Stimulated activated CD8-positive, alpha-beta memory T cell treated with anti-CD3 and anti-CD28 coated beads, Interleukin-4, amount 100 ng/mL, for 48 hours (primary cell): ENCODE measurements at places on chromosomes 1 and 21.
A peak's percentile ranks its signal among the peaks of the same experiment; 100 is the strongest.

DNA sequence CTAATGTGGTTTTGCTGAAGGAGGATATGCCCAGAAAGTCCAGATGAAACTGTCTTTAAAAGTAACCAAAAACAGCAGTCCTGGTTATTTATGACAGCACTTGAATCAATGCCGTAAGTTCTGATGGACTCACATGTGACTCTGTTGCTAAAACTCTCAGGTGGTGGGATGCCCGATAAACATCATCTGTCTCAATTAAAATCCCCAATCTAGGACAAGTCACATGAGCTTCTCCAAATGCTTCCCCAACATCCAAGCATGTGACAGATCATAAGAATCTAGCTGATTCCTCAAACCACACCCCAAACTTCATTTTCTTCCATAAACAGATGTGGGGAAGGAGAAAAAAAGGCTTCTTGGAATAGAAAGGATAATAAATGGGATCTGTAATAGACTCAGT, 786 bp upstream of the CTSK start:
- no peak for DNase-seq

DNA sequence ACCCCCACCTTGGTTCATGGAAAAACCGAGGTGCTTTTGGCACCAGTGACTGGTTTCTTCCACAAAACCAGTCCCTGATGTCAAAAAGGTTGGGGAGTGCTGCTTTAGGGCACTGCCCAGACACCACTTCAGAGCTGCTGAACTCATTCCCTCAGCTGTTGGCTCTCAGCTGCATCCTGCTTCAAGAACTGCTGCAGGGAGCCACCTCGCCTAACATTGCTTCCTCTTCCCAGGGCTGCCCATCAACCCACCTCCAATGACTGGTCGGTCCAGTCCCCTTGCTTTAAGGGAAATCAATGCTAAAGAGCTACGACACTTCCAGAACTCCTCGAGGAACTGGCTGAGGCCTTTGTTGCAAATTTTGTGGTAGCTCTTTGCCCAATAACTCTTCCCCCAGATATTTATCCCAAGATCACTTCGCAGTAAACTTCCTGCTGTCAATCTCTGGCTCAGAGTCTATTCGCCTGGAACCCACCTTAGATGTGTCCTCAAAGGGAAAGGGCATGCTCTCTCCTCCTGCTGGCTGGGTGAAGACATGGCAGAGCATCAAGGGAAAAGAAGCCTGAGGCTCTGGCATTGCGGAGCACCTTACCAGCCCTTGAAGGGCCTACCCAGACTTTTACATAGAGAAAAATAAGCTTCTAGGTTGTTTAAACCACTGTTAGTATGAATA, 29.0 kb downstream of the C1orf52 start:
- no peak for DNase-seq

GRCh38 chr1:240091614-240092300, at the start of gene FMN2:
Gene FMN2, plus strand, starts transcription at chr1:240091883. Its CDS starts 227 bp downstream, at chr1:240092110.
- peak; percentile 26 for DNase-seq

DNA sequence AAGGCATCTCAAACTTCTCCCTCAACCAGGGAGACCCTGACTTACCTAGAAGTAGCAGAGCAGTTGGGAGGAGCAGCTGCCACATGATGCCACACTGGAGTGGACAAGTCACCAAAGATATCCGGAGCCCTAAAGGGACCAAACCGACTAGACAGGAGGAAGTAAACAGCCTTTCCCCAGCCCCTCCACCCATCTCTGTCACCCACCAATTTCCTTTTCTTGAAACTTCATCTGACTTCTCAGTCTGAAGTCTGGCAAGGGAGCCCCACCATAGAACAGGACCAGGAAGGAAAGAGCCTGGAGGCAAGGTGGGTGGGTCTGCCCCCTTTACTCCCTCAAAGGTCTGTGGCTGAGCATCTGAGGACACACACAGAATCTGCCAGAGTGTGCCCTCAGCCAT, at the start of gene FCGR3A:
FCGR3A (minus strand) TSS at position 167 of the 400 bp plus-strand sequence; CDS start at position 85, 82 bp downstream.
- DNase-seq, result no peak

DNA sequence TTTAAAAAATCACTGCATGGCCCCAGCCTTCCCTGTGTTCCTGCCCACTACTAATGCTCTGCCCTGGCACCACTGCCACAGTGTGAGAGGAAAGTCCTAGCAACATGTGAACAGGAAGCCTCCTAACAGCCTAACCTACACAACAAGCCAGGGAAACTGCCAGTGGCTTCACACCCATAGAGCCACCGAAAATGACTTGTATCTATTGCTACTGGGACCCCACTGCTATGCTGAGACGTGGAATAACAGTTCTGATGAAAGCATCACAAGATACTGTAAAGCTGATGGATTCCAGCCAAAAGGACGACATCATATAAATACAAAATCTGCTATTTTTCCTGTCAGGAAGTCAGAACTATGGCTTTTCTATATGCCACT, 74.9 kb downstream of the JAK1 start:
- DNase-seq, result no peak

GRCh38 chr1:107004421-107004820, 52.1 kb upstream of the PRMT6 start:
- no peak for DNase-seq

GRCh38 chr1:25534410-25534788, 9.0 kb upstream of the LDLRAP1 start:
- DNase-seq, result no peak

DNA sequence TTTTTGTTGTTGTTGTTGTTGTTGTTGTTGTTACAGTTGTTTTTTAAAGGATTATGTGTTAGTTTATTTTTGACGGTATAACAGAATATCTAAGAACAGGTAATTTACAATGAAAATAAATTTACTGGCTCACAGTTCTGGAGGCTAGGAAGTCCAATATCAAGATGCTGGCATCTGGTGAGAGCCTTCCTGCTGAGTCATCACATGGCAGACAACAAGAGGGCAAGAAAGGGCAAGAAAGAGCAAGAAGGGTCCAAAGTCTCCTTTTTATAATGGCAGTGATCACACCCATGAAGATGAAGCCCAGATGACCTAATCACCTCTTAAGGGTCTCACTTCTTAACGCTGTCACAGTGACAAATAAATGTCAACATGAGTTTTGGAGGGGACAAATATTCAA, 142.1 kb downstream of the NEGR1 start:
- no peak for DNase-seq

- no peak for DNase-seq
Measured at GRCh38 chr1:244451539-244451950, at the start of gene ADSS2. Gene ADSS2, minus strand, starts transcription at chr1:244451909. Its CDS starts 92 bp downstream, at chr1:244451817.

DNA sequence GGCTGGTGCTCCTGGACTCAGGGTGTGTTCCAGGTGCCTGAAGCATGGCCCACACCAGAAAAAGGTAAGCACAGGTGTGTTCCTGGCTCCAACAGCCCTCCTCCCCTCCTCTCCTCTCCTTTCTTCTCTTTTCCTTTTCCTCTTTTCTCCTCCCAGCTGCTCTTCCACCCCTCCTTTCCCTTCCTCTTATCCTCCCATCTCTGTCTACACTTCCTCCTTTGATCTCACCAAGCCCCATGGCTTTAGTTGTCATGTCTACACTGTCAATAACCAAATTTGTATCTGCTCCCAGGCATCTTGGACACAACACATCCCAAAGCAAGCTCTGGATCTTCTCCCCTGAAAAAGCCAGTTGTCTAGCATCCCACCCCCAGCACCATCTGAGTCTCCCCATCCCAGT, 56.7 kb upstream of the LAPTM5 start:
- no peak for DNase-seq

DNA sequence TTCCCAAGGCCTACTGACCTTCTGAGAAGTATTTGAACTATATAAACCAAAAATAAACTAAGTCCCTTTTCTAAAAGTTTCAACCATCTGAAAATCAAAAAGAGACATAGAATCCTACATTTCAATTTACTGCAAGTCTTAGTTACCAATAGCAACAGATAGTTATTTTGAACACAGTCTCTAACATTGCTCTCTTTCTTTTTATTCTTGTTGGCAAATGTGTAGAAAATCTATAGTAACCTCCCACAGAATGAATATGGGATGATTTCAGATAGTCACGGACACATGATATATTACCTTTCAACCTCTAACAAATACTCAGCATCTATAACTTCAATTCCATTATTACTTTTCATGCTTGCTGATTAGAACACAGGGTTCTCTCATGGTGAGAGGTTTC, 68.9 kb upstream of the RAB3GAP2 start:
- DNase-seq, result no peak

- DNase-seq, result no peak
Measured at GRCh38 chr1:229627003-229627402, 956 bp downstream of the URB2 start.

DNA sequence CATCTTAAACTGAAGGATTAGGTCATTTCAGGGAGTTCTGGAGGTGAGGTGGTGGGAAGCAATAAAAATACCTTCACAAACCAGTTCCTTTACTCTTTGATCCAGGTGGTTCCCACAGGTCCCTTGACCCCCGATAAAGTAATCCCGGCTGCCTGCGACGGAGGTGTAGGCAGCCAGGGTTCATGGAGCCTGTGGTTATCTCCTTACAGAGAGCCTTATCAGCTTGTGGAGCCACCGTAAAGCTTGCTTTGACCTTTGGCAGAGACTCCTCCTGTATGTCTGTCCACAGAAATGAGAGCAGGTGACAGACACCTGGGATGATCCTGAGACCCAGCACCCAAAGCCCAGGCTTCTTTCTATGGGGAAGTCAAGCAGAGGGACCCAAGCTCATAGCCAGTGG, 243.4 kb downstream of the KIF26B start:
- no peak for DNase-seq

GRCh38 chr1:15347182-15347581, 62.5 kb upstream of the EFHD2 start:
- no peak for DNase-seq

GRCh38 chr1:42336978-42337377, 1.9 kb upstream of the FOXJ3 start:
- DNase-seq, result no peak

- no peak for DNase-seq
Measured at GRCh38 chr1:184747089-184747955, 7.3 kb downstream of the EDEM3 start.

DNA sequence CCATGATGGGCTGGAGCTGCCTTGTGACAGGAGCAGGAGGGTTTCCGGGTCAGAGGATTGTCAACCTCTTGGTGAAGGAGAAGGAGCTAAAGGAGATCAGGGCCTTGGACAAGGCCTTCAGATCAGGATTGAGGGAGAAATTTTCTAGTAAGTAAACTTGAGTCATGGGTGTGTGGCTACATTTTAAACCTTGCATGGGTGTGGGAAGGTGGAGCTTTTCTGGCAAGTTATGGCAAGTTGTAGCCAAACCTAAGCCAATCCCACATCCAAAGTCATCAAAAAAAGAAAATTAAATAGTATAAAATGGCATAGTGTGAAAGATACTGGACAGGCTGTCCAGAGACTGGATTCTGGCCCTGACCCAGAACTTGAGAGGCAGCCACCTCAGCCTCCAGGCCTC, 39.8 kb upstream of the HSD3B1 start:
- DNase-seq, result no peak

DNA sequence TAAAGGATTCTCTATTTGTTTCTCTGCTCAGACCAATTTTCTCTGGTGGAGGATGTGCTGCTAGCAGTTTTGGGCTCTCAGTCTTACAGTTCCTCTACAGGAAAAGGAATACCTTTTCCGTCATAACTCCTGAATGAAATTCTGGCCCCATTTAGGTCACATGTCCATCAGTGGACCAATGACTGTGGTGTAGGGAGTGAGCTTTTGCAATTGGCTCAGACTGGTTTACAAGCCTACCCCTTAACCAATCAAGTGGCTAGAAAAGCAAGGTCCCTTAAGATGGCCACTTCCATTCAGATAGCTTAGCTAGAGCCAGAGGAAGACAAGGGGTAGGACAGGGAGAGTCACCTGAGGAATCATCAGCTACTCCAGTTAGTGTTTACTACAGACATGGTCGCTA, 16.4 kb upstream of the ZNF281 start:
- DNase-seq, result no peak

DNA sequence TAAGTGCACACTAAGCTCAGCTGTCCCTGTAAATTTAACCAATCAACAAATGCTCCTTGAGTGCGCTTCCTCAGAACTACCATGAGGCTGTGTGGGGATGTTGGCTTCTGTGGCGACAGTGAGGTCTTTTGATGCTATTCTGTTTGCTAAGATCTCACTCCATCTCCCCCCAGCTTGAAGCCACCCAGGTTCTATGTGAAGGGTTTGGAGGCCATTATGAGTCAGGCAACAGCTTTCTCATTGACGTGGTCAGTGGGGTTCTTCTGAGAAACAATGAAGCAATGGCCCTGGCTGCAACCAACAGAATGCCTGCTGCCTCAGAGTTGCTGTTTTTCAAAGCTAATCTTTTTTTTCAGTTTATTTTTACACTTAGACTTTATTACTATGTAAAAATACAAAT, 205.5 kb downstream of the PTBP2 start:
- no peak for DNase-seq

GRCh38 chr1:37434292-37435225, 39.8 kb upstream of the ZC3H12A start:
- DNase-seq, result peak; percentile 89

DNA sequence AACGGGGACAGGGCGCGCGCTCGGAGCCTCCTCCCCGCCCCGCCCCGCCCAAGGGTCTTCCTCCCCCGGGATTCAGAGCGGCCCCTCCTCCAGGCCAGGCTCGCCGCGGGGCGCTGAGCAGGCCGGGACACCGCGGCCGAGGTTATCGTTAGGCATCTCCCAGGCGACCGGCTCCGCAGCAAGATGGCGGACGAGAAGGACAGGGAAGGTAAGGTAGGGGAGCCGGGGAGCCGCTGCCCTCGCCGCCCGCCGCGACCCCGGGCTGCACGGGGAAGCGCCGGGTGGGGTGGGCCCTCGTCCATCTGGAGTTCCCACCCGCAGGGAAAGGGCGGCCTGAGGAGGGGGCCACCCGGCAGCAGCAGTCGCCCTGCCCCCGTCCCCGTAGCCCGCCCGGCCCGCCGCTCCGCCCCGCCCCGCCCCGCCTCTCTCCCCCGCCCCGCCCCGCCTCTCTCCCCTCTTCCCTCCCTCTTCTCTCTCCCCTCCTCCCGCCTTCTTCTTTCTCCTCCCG, 105.9 kb upstream of the HNRNPU start:
- DNase-seq, result peak; percentile 77

DNA sequence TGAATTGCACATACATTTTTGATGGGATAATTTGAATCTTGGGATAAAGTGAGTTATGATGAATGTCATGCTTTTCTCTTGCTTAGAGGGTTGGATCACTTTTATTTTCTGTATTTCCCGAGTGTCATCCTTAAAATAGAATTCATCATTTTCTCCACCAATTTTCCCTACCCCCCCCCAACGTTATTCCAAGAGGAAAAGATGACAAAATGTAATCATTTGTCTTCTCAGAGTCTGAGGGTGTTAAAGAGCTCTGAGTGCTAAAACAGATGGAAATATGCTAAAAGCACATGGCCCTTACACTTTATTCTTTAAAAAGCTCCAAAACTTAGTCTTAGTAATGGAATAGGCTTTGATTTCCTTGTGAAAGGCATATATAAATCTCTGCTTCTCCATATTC, 81.4 kb downstream of the CHRM3 start:
- DNase-seq, result no peak

- DNase-seq, result no peak
Measured at GRCh38 chr1:27607239-27607804, 3.4 kb upstream of the AHDC1 start.

GRCh38 chr1:13662493-13662892, 37.5 kb upstream of the PRDM2 start:
- no peak for DNase-seq

GRCh38 chr21:39176271-39176709, 7.0 kb downstream of the PSMG1 start:
- DNase-seq, result no peak

GRCh38 chr1:47507881-47508701, 70.2 kb downstream of the FOXD2 start:
- peak; percentile 63 for DNase-seq

- no peak for DNase-seq
Measured at GRCh38 chr1:170436928-170437327, 95.0 kb upstream of the GORAB start.

- DNase-seq, result no peak
Measured at GRCh38 chr21:27647401-27647800, 680.5 kb upstream of the ADAMTS5 start.
